Osteoblast (primary cell): ENCODE measurements at places on chromosomes 5 and 9. TPM values are rescaled to one million over a fixed set of nuclear protein-coding genes. Genes with fewer than 3 reads are reported as not detected.
A peak's percentile ranks its signal among the peaks of the same experiment; 100 is the strongest.

DNA sequence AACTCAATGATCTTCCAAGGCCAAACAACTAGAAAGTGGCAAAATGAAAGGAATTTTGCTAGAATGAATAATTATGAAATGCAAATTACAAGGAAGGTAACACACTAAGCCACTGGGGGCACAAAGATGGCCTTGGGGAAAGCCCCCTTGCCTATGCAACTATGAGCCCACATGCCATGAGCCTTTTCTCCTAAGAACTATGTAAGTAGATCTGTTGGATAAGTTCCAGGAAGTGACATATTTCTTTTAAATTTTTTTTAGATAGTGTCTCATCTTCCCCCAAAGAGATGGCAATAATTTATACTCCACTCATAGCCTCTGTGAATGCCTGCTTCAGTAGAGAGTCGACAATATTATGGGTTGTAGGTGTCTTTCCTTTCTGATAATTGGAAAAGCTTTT is 257.8 kb downstream of the AUH start:
- peaks cover 16% of the 10 kb centered on the region for H3K4me1 ChIP-seq
- no peaks in the 10 kb centered on the region for H3K27me3 ChIP-seq
- DNase-seq, result no peak

- peaks cover 10% of the 10 kb centered on the region for H3K4me1 ChIP-seq
- H3K27me3 ChIP-seq, result no peaks in the 10 kb centered on the region
- no peaks in the 10 kb centered on the region for H3K36me3 ChIP-seq
- H3K27ac ChIP-seq, result no peak overlapping the region
- DNase-seq, result no peak
Observed at GRCh38 chr5:40485021-40485998, 194.4 kb upstream of the PTGER4 start.

- no peak overlapping the region for H3K27ac ChIP-seq
- no peak overlapping the region for H3K4me3 ChIP-seq
- H3K27me3 ChIP-seq, result no peaks in the 10 kb centered on the region
- H3K4me1 ChIP-seq, result no peaks in the 10 kb centered on the region
- H3K36me3 ChIP-seq, result no peaks in the 10 kb centered on the region
Observed at GRCh38 chr5:126707080-126707479, 69.9 kb upstream of the LMNB1 start.

DNA sequence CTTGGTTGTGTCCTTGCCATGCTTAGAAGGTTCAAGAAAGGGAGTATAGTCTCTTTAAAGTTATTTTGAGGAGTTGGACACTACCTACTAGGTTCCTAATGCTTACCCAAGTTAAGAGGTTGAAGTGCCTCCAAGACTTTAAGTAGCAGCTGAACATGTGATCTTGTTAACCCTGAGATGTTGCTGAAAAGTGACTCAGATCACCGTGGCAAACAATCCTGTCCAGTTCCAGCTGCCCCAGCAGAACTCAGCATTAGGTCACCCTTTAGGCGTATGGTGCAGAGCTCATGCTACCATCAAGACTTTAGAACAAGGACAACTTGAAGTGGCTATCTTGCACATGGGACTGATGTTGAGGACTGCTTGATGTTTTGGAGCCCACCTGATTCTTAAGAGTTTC is 22.5 kb downstream of the ZNF462 start:
- H3K27ac ChIP-seq, result peak overlapping the region; percentile 71
- no peaks in the 10 kb centered on the region for H3K27me3 ChIP-seq
- peak; percentile 91 for DNase-seq
- H3K4me1 ChIP-seq, result peaks cover 28% of the 10 kb centered on the region

DNA sequence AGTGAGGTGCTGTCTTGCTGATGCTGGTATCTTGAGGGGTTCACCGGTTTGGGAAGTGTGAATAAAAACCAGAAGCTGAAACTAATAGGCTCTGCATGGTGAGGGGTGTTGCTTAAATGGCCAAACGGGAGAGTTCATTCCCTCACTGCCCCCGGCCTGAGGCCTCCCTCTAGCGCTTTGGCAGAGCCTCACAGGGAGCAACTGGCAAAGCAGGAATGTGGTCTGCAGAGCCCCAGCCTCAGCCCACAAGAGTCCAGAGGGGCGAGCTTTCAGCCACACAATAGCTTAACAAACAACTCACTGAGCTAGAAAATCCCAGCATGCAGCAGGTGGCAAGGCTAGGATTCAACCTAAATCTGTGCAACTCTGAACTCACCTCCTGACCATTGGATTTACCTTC is 234.8 kb downstream of the MED10 start:
- no peak overlapping the region for H3K4me3 ChIP-seq
- peak; percentile 44 for DNase-seq
- H3K4me1 ChIP-seq, result no peaks in the 10 kb centered on the region
- no peaks in the 10 kb centered on the region for H3K27me3 ChIP-seq
- no peak overlapping the region for H3K27ac ChIP-seq
- H3K36me3 ChIP-seq, result no peaks in the 10 kb centered on the region

- H3K36me3 ChIP-seq, result no peaks in the 10 kb centered on the region
- no peaks in the 10 kb centered on the region for H3K27me3 ChIP-seq
- DNase-seq, result no peak
- H3K27ac ChIP-seq, result no peak overlapping the region
Observed at GRCh38 chr9:97293818-97294217, 13.6 kb upstream of the CCDC180 start.

GRCh38 chr5:172658961-172659501 is 18.0 kb downstream of the NEURL1B start:
- DNase-seq, result peak; percentile 35
- H3K4me3 ChIP-seq, result no peak overlapping the region
- H3K36me3 ChIP-seq, result no peaks in the 10 kb centered on the region
- H3K27me3 ChIP-seq, result no peaks in the 10 kb centered on the region
- peaks cover 13% of the 10 kb centered on the region for H3K4me1 ChIP-seq
- peak overlapping the region; percentile 76 for H3K27ac ChIP-seq

DNA sequence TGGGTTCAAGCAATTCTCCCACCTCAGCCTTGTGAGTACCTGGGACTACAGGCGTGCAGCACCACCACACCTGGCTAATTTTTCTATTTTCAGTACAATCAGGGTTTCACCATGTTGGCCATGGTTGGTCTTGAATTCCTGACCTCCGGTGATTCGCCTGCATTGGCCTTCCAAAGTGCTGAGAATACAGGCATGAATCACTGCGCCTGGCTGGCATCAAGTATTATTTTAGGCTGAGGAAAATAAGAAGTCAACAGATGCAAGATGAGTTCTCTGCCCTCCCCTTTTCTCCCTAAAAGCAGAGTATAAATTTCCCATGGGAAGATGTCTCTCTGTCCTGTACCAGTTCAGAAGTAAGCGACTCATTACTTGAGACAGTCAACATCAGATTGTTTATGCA is 71.5 kb downstream of the ELAVL2 start:
- DNase-seq, result no peak
- no peaks in the 10 kb centered on the region for H3K27me3 ChIP-seq
- no peaks in the 10 kb centered on the region for H3K36me3 ChIP-seq
- H3K27ac ChIP-seq, result no peak overlapping the region
- H3K4me1 ChIP-seq, result no peaks in the 10 kb centered on the region

DNA sequence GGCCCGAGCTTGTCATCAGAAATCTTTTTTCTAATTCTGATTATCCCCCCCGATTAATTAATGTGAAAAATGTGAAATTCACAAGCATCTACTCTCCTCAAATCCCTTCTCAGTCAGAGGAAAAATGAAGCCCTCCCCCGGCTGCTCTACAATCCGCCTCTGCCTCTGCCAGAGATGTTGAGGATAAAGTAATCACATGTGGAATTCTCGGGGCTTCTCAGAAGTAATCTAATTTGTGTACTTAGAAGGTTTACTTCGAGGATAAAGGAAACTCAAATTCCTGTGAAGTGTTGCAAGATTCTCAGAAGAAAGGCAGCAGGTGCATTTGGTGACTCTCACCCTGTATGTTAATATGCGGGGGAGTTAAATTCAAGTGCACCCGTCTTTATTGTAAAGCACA is 726.1 kb upstream of the ADAMTS16 start:
- H3K4me3 ChIP-seq, result no peak overlapping the region
- H3K4me1 ChIP-seq, result no peaks in the 10 kb centered on the region
- no peaks in the 10 kb centered on the region for H3K27me3 ChIP-seq
- DNase-seq, result no peak
- no peaks in the 10 kb centered on the region for H3K36me3 ChIP-seq

- no peaks in the 10 kb centered on the region for H3K27me3 ChIP-seq
- H3K4me3 ChIP-seq, result no peak overlapping the region
- DNase-seq, result no peak
- H3K27ac ChIP-seq, result no peak overlapping the region
- no peaks in the 10 kb centered on the region for H3K4me1 ChIP-seq
- no peaks in the 10 kb centered on the region for H3K36me3 ChIP-seq
Observed at GRCh38 chr5:116378007-116378776, 196.4 kb downstream of the SEMA6A start.

- H3K4me3 ChIP-seq, result no peak overlapping the region
- H3K36me3 ChIP-seq, result no peaks in the 10 kb centered on the region
- peaks cover 42% of the 10 kb centered on the region for H3K4me1 ChIP-seq
- DNase-seq, result peak; percentile 88
- peak overlapping the region; percentile 75 for H3K27ac ChIP-seq
- no peaks in the 10 kb centered on the region for H3K27me3 ChIP-seq
Observed at GRCh38 chr5:135434591-135435466, 12.3 kb downstream of the DCANP1 start.

GRCh38 chr9:20995616-20996015 is 35.8 kb downstream of the HACD4 start:
- no peak for DNase-seq
- no peak overlapping the region for H3K27ac ChIP-seq
- H3K4me1 ChIP-seq, result peaks cover 2% of the 10 kb centered on the region

- H3K36me3 ChIP-seq, result no peaks in the 10 kb centered on the region
- no peak for DNase-seq
- no peaks in the 10 kb centered on the region for H3K4me1 ChIP-seq
- no peak overlapping the region for H3K27ac ChIP-seq
Observed at GRCh38 chr9:108844856-108845255, 10.9 kb downstream of the ACTL7B start.

GRCh38 chr5:7805379-7805778 is 45.6 kb downstream of the CFAP90 start:
- no peaks in the 10 kb centered on the region for H3K27me3 ChIP-seq
- no peak for DNase-seq
- no peak overlapping the region for H3K4me3 ChIP-seq
- no peak overlapping the region for H3K27ac ChIP-seq
- no peaks in the 10 kb centered on the region for H3K4me1 ChIP-seq

DNA sequence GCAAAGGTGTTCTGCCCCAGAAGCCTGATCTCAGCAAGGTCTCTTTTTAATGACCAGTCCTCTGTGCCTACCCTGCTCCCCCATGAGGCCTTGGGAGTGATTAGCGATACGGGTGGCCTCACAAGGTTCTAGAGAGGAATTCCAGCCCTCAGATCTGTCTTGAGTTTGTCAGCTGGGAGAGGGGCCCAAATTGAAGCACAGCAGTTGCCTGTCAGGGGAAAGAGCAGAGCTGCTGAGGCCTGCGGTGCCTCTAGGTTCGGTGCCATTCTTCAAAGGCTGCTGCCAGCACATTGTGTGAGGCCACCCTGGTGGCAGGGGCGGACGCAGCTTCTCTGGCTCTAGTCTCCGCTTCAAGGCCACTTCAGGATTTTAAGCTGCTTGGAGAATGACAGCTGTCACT is 85.7 kb upstream of the GRIA1 start:
- no peak overlapping the region for H3K4me3 ChIP-seq
- H3K27me3 ChIP-seq, result no peaks in the 10 kb centered on the region
- no peak overlapping the region for H3K27ac ChIP-seq
- no peaks in the 10 kb centered on the region for H3K36me3 ChIP-seq
- H3K4me1 ChIP-seq, result peaks cover 3% of the 10 kb centered on the region

DNA sequence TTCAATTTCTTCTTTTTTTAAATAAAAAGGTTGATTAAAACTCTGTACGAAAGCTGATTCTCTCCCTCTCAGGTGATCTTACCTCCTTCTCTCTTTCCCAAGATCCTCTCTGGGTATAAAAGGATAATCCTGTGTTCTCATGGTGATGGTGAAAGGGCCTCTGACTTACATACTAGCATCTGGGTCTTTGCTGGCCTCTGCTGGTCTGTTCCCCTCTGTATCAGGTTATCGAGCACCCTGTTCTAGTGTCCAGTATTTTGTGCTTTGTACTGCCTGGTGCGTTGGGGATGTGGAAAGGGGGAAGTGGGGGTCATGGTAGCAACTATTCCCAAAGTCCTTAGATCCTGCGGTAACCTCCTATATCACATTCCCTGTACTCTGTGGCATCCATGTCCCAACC is 328.9 kb downstream of the NR2F1-AS1 start:
- H3K4me3 ChIP-seq, result no peak overlapping the region
- no peaks in the 10 kb centered on the region for H3K27me3 ChIP-seq
- peaks cover 13% of the 10 kb centered on the region for H3K4me1 ChIP-seq
- no peak for DNase-seq
- no peaks in the 10 kb centered on the region for H3K36me3 ChIP-seq

- no peak overlapping the region for H3K27ac ChIP-seq
- no peaks in the 10 kb centered on the region for H3K36me3 ChIP-seq
- H3K4me3 ChIP-seq, result no peak overlapping the region
- DNase-seq, result no peak
Observed at GRCh38 chr9:89678396-89679015, 73.7 kb downstream of the GADD45G start.

DNA sequence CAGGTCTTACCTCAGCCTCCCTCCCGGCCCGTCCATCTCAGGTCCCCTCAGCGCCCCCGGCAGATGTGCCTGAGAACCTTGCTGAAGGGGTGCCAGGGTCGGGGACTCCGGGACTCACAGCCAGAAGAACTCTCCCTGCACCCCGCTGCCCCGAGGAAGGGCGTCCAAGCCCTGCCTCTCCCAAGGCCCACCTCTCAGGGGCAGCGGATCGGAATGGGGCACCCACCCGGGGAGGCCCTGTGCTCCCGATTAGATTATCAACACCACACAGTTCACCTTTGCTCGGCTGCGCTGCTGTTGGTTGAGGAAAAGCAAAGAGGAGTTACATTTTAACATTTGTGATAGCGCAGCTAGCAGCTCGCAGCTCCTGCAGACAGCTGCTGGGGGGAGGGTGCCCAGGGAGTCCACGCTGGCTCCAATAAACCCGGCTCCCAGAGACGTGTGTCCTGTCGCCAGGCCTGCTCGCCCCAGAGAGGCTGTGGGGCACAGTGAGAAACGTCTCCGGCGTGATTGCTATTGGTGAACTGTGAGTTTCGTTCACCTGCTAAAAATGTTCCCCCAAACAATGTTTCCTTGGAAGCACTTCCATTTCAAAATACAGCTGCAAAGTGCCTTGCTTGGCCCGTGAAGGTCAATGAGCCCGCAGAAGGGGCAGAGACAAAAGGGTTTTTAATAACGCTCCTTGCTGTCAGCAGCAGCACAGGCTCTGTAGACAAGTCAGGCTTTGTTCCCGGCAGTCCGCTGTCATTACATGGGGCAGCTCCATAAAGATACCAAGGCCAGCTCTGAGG is 18.6 kb upstream of the SLC6A19 start:
- no peak overlapping the region for H3K27ac ChIP-seq
- H3K27me3 ChIP-seq, result peaks cover 6% of the 10 kb centered on the region
- H3K36me3 ChIP-seq, result no peaks in the 10 kb centered on the region
- no peaks in the 10 kb centered on the region for H3K4me1 ChIP-seq

FRRS1L gene
- total RNA-seq, result 0.29 and 0.36 TPM in 2 replicates

EMB gene
- 14.5 and 17.4 TPM in 2 replicates for total RNA-seq

TPPP gene
- total RNA-seq, result not detected in 2 replicates

ANXA6 gene
- total RNA-seq, result 343 and 353 TPM in 2 replicates

SMIM27 gene
- total RNA-seq, result 1.8 and 2.9 TPM in 2 replicates

APBA1 gene
- 1.8 and 5.3 TPM in 2 replicates for total RNA-seq

SAPCD2 gene
- 0.88 and 1.1 TPM in 2 replicates for total RNA-seq

ANGPTL2 gene
- total RNA-seq, result 39.8 and 72.5 TPM in 2 replicates
